Upper lobe of left lung (tissue), 6 donors: ENCODE measurements at places on chromosomes 11 and 22.

DNA sequence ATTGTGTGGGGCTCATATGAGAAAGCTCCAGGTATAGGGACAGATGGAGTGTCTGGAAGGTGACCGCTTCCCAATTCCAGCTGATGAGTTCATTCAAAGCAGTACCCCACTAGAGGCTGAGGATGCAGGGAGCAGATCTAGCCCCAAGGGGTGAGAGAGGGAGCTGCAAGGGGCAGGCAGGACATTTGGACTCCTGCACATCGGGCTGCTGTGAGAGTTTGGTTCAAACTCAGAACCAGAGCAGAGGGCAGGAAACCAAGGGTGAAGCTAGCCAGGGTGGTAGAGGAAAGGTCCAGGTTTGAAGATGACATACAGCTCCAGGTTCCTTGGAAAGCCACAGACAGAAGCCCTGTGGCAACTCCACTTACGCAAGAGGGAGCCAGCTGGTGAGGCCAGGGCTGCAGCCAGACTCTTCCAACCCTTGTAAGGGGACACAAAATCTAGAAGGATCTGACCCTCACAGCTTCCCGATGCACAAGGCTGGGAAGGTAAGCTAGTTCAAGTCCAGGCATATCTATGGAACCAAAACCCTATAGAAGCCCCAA lies 1.9 kb downstream of the CSNK2A3 start:
- no peak for DNase-seq

DNA sequence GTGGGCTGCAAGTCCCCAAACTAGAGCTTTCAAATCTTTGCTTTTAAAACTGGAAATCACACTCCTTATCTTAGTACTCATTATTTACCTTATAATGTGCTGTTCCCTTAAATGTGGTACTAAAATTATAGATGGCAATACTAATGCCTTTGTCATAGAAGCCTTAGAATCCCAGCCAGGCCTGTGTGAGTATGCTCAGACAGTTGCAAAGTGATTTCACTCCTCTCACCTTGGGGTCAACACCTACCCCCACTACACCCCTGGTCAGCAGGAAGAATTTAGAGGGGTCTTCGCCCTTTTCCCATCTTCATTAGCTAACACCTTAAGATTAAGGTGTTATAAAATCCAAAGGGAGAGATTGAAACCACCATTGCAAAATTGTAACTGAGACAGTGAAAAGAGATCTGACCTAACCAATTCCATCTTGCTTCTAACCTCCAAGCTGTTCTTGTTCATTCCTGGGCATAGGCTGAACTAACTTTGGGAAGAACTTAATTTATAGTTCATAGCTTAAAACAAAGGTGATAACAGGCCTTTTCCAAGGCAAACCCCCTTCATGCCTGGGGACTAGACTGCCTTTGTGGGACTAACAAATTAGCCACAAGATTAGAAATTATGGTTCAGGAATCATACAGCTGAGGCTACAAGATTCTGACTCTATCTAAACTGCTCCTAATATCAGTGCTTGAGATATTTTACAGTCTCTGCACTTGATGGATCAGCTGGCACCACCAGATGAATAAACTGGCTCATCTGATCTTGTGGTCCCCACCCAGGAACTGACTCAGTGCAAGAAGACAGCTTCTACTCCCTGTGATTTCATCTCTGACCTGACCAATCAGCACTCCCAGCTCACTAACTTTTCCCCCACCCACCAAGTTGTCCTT lies 10.4 kb upstream of the MRPL17 start:
- no peak for DNase-seq

DNA sequence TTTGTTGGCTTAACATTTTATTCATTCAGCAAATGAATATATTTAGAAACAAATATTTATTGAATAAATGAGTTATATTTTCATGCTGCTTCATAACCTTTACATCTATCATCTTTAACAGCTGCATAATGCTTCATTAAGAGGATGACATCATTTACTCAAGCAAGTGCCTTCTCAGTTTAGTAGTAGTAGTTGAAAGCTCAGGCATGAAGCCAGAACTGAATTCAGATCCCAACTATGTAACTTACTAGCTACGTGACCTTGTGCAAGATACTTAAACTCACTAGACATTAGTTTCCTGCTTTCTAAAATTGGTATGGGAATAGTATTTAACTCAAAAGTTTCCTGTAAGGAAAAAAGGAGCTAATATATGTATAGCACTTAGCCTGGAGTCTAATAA lies 90.3 kb downstream of the TMPRSS5 start:
- DNase-seq, result no peak

GRCh38 chr11:82810738-82811137 lies 77.1 kb upstream of the FAM181B start:
- DNase-seq, result no peak

- DNase-seq, result no peak
Measured at GRCh38 chr11:101931692-101932091, 15.4 kb upstream of the ANGPTL5 start.

DNA sequence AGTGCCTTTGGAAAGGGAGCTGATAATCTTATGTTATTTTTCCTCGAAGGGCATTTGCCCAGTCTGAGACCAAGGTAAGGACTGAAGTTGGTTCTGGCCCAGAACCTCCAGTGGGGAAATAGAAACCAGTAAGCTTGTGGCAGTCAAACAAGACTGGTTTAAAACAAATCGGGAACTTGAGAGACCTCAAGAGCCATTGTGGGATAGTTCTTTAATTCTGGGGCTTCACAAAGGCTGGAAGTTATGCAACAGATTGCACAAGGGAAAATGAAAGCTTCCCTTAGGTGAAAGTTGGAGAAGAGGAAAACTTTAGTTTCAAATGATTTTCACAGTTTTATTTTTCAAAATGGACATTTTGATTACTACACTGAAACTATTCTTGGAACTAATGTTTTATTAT lies 33.5 kb upstream of the RAB38 start:
- DNase-seq, result peak; percentile 35

DNA sequence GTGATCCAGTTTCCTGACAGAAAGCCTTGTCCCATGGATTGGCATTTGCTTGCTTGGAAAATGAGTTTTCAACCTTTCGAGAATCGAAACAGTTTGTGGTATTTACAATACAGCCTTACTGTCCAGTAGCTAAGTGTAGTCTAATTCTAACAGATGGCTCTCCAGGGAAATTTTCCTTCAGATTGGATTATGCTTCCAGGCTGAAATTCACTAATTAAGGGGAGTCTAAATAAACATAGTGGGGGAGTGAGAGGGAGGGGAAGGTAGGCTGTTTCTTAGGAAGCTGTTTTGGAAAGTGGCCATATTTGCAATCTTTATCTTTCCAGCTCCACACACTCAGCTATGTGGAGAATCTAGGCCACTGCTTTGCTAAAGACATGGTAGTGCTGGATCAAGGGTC lies 81.3 kb downstream of the SYT9 start:
- no peak for DNase-seq

- no peak for DNase-seq
Measured at GRCh38 chr11:26806219-26806618, 84.4 kb upstream of the SLC5A12 start.

DNA sequence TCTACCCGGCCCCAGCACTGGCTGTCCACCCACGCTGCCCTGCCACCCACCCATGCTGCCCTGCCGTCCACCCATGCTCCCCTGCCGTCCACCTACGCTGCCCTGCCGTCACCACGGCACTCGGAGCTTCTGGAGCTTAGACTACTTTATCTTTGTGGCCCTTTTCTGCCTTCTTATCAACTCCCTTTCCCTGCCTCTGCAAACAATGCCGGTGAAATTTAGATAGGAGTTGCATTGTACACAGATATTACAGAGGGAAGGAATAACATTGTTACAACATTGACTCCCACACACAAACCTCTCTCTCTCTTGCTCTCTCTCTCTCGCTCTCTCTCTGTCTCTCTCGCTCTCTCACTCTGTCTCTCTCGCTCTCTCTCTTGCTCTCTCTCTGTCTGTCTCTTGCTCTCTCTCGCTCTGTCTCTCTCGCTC lies 33.7 kb upstream of the BRSK2 start:
- DNase-seq, result no peak

DNA sequence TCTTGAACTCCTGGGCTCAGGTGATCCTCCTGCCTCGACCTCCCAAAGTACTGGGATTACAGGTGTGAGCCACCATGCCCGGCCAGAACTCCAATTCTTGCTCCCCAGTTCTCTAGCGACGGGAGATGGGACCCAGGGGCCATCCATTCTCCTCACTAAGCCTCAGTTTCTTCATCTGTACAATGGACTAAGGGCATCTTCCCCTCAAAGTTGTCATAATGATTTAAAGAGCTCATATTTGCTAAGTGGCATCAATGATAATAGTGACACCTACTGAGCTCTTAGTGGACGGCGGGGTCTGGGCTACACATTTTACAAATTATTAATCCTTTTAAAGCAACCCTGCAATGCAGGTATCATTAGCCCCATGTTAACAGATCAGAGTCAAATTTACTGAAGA lies 34.5 kb downstream of the KIAA0930 start:
- DNase-seq, result no peak

DNA sequence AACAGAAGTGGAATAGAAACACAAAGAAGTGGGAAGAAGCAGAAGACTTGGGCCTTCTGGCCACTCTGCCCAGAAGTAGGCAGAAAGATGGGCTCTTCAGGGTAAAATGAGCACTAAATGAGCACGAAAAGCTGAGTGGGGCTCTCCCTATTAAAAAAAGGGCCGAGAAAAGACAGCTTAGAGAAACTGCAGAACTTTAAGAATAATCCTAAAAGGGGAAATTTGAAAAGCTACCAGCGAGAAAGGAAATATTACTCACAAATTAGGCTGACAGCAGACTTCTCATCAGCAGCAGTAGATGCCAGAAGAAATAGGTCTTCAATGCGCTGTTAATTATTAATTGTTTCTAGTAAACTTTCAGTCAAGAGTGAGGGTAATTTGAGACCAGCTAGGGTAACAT lies 78.2 kb downstream of the UVRAG start:
- no peak for DNase-seq

DNA sequence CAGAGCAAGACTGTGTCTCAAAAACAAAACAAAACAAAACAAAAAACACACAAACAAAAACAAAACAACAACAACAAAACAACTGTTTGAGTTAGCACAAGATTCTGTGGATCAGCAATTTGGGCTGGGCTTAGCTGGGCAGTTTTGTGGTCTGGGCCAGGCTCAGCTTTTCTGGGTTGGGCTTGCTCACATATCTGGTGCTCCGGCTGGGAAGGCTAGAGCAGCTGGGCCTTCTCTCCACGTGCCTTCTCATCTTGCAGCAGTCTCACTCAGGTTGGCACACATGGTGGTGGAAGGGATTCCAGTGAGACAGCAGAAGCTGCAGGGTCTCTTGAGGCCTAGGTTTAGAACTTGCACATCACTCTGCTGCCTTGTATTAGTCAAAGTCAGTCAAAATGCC lies 35.7 kb downstream of the EIF3F start:
- DNase-seq, result no peak

DNA sequence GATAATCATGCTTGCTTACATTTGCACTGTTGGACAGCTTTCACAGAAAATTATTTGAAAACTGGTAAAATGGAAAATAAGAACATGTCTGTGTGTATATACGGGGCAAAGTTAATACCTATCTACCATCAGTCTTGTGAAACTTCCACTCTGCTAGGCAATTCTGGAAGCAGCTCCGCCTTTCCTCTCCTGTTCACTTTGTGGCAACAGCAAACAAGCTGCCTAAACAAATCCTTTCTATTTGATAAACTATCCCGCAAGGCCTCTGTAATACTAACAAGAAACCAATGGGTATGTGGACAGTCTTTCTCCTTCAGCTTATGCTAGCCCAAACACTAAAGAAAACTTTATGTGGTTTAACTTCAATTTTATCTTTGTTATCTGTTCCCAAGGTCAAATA lies 39.2 kb upstream of the RAPSN start:
- peak; percentile 53 for DNase-seq

GRCh38 chr11:86120807-86121206 lies 51.9 kb upstream of the PICALM start:
- no peak for DNase-seq
